ENCODE measurements at places on chromosomes 4 and X. TPM values are rescaled to one million over a fixed set of nuclear protein-coding genes. Genes with fewer than 3 reads are reported as not detected.

DNA sequence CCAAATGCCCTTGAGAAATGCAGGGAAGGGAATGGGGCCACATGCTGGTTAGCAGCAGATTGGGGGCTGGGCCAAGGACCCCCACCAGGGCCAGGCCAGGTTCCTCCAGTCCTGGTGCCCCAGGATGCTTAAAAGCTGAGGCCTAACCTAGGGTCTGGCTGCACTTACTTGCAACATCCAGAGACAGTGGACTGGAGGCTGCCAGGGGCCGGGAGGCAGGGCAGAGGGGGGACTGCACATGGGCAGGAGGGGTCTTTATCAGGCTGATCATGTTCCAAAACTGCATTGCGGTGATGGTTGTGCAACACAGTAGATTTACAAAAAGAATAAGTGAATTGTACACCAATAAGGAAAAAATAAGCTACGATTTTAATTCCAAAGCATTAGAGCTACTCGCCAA lies 36.8 kb upstream of the C4orf50 start:
- DNase-seq = no peak

TBL1X gene
- 35.5 TPM for total RNA-seq

TMEM128 gene
- total RNA-seq = 12.4 TPM

PWWP3B gene
- total RNA-seq = not detected

All from activated CD8-positive, alpha-beta memory T cell treated with anti-CD3 and anti-CD28 coated beads, Interleukin-2, amount 10 ng/mL, durations not matched to agents 7 days and 5 days (primary cell).